NCI-H1417 (cell line): ENCODE measurements at places on chromosomes 7 and 10.
A peak's percentile ranks its signal among the peaks of the same experiment; 100 is the strongest.

GRCh38 chr7:144468990-144469732 lies 65.7 kb upstream of the NOBOX start:
- no peak for DNase-seq

DNA sequence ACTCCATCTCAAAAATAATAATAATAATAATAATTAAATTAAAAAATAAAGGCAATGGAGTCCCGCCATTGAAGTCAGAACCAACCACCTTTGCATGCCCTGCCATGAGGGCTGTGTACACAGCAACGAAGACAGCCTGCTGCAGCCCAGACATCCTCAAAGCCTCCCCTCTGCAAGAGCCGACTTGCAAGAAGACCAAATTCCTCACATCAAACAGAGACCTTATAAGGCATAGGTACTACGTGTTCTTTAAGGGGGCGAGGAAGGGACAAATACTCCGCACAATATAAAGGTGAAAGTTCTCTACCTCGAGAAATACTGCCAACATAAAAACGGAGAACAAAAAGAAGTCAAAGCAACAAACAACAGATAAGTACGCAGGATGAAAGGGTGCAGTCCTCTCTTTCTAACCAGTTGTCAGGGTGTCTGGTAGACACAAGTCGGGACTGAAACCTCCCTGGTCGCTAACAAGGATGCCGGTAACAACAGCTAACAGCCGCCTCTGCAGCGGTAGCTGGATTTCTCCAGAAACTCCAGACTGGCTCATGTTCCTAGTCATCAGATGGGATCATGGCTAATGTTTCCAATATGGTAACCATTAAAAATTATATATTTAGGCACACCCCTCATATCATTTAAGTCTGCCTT lies 23.6 kb downstream of the FGFR2 start:
- DNase-seq, result no peak

DNA sequence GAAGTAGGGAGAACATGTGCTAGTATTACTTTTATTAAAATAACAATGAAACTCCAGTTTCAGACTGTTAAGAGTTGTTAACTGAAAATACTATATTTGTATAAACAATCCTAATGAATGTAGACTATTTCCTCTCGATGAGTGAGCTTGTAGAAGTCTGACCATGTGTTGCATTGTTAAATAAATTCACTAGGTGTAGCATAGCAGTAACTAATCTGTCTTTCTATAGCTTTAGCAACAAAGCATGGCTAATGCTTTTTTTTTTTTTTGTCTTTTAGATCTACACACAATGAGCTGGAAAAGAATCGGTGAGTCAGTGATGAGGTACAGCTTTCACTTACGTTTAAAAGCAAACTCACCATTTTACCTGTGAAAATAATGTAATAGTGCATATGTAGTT lies 37.1 kb downstream of the MXI1 start:
- no peak for DNase-seq

DNA sequence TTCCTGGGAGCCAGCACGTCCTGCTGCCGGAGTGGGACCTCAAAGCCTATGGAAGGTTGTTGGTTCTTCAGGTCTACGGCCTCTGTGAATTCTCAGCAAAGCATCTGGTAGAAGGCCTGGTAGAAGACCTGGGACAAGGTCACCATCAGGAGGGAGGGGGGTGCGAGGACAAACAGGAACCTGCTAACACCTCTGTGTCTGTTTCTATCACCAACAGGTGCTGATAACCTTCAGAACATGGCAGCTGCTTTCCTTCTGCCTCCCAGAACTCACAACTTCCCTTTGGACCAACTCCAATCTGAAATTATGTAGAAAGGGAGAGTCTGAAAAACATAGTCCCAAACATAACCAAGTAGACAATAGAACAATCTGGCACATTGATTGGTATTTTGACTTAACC lies 8.3 kb upstream of the MET start:
- DNase-seq, result no peak

DNA sequence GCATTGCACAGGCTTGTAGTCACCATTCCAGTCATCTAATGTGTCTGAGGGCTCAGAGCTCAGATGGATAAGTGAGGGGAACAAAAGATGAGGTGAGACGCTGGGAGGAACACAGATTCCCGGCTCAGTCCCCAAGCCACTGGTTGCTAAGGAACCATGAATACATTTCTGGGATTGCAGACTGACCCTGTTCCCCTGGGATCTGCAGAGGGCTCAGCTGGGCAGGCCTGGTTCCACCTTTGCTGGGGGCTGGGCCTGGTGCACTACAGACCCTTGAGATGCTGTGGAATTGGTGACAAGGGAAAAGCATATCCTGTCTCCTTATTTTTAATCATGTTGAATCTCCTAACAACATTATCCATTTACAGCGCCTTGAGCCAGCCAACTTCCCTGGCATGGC lies 19.2 kb downstream of the ELFN1 start:
- peak; percentile 6 for DNase-seq

GRCh38 chr10:5165738-5166137 lies 19.2 kb downstream of the AKR1C8 start:
- peak; percentile 1 for DNase-seq

DNA sequence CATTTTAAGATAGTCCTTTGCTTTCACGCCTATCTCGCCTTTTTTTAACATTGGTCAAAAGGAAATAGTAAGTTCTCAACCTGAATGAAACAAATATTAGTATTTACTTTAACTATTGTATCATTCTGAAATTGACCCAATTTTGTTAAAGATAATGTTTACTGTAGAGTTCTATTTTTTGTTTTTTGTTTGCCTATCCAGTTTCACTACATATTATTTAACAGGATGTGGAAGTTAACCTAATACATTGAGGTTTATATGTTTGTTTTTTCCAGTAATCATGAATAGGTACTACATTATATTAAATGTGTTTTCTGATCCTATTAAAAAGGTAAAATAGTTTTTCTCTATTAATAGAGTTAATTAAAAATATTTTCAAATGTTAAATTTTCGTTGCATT lies 26.5 kb downstream of the ACSM6 start:
- no peak for DNase-seq

DNA sequence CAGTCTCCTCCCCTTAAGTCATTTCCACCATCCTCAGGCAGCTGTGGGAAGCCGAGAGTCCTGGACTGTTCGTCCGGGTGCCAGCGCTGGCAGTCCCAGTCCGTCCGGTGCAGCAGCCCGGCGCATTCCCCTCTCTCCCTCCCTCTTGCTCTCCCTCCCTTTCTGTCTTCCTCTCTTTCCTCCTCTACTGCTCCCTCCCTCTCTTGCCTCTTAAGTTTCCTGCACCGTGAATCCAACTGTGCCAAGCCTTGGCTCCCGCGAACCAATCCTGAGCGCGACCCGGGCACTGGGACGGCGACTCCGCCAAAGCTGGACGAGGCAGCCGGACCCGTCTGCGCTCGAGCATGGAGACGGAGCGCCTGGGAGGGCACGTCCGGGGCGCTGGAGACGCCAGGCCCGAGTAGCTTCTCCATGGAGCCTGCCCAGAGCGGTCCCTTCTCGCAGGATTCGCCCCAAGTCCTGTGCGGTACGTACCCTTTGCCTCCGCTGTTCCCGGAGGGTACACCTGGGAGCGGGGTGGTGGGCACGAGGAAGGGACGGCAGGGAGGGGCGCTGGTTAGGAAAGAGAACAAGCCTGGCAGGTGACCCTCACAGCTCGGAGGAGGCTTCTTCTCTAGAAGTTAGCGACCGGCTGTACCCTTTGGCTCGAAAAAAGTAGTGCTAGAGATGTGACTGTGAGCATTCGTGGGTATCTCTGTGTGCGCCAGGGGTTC lies 1.0 kb downstream of the NXPH1 start:
- no peak for DNase-seq
